SHP77 (cell line): ENCODE measurements at places on chromosomes 4 and X.
A peak's percentile ranks its signal among the peaks of the same experiment; 100 is the strongest.

- no peak for DNase-seq
These were observed 69.2 kb downstream of the VCX3A start for GRCh38 chrX:6465756-6466155.

- no peak for DNase-seq
These were observed 330.9 kb downstream of the CXXC4 start for GRCh38 chr4:104163820-104164219.

GRCh38 chr4:11428231-11428898 lies at the start of gene HS3ST1:
HS3ST1 (minus strand) TSS chr4:11428894; CDS start chr4:11400005, 28,889 bp downstream.
- DNase-seq = no peak

DNA sequence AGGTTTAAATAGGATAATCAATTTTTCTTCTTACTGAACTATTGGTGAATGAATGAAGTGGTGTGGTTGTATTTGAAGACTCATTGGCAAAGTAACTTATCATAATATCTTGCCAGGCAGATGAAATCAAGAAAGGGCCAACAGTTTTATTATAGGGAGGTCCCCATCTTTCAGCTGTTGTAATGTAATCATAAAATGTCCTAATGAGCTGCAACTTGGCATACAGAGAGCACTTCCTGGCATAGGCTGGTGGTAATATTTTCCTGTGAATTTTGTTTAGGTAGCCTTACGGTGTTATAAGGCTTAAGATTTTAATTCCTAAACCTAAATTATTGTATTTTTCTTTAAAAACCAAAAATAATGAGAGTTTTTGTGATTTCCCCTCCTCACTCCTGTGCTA lies 17.5 kb downstream of the FHIP1A start:
- no peak for DNase-seq

GRCh38 chrX:152155766-152156310 lies 17.5 kb upstream of the MAGEA10 start:
- DNase-seq = no peak

- DNase-seq = no peak
These were observed 554.8 kb upstream of the TENM3 start for GRCh38 chr4:181688432-181688831.

GRCh38 chr4:146308951-146309350 lies 94.6 kb downstream of the REELD1 start:
- DNase-seq = no peak

- DNase-seq = no peak
These were observed 318.0 kb downstream of the FBXW7 start for GRCh38 chr4:152217896-152218295.

DNA sequence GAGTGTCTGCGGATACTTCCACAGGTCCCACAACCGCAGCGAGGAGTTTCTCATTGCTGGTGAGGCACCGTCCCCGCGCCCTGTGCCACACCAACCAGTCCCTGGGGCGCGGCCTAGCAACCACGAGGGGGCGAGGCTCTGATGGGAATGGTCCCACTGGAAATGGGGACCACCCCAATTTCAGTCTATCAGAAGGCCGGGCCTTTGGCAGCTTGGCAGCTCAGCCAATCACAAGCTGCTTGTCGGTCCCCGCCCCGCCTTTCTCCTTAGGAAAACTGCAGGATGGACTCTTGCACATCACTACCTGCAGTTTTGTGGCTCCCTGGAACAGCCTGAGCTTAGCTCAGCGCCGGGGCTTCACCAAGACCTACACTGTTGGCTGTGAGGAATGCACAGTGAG lies 3.0 kb downstream of the TIMP1 start:
- DNase-seq = no peak

GRCh38 chr4:117996891-117997290 lies 37.4 kb upstream of the NDST3 start:
- no peak for DNase-seq

DNA sequence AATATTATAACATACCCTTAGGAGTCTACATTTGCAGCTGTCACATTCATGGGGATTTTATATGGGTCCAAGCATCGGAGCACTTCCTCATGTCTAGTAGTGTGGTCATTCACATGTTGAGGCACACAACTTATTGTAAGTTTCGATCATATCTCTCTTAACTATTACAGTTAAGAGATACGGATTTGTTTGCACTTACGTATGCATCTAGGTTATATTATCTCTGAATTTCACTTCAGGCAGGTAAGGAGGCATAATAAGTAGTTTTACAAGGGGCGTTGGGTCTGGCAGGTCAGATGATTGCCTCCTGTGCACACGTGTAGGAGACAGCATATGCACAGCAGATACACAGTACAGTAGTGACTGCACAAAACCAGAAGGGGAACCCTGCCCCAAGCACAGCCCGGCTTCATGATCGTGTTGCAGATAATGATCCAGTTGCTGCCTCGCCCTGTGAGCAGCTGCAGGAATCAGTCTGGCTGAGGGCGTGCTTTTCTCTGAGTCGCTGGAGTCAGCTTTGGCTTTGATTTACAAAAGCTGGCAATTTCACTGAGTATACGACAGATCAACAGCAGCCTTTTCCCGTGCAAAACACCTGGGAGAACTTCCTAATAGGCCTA lies 302.9 kb upstream of the GATB start:
- DNase-seq = peak; percentile 37

GRCh38 chr4:105472871-105473323 lies 965 bp downstream of the PPA2 start:
- no peak for DNase-seq

- DNase-seq = no peak
These were observed 265.8 kb downstream of the PCDH18 start for GRCh38 chr4:137266511-137266910.

GRCh38 chrX:115679460-115679859 lies 118.5 kb downstream of the PLS3 start:
- no peak for DNase-seq

DNA sequence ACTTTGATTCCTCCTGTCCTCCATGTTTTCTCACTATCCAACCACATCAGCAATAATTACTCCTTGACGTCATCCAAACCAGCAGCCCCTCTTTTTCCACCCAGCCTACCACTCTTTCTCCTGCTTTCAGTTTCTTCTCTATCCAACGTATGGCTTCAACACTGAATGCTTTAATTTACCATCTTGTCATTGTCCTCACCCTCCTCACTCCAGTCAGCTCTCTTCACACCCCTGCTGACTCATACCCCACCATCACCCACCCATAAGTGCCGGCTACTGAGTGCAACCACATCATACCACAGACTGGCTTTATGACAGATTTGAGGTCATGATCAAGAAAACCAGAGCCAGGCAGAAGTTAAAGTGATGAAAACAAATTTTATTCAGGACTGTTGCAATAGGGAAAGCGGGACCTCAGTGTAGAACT lies 9.8 kb upstream of the ANXA5 start:
- no peak for DNase-seq

GRCh38 chr4:99321241-99322191 lies at the start of gene ADH1B:
ADH1B (minus strand) TSS chr4:99321401; CDS start chr4:99321331, 70 bp downstream.
- no peak for DNase-seq

DNA sequence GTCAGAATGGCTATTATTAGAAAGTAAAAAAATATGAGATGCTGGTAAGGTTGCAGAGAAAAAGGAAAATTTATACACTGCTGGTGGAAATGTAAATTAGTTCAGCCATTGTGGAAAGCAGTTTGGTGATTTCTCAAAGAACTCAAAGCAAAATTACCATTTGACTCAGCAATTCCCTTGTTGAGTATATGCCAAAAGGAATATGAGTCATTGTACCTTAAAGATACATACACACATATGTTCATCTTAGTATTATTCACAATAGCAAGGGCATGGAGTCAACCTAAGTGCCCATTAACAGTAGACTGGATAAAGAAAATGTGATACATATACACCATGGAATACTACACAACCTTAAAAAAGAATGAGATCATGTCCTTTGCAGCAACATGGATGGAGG lies 148.2 kb downstream of the COMMD8 start:
- DNase-seq = no peak
